ENCODE measurements at places on chromosomes 4 and X.

GRCh38 chr4:17284323-17285175, 227.3 kb downstream of the QDPR start:
- DNase-seq, result no peak

- no peak for DNase-seq
Measured at GRCh38 chr4:173138624-173139023, 30.0 kb upstream of the GALNT7 start.

DNA sequence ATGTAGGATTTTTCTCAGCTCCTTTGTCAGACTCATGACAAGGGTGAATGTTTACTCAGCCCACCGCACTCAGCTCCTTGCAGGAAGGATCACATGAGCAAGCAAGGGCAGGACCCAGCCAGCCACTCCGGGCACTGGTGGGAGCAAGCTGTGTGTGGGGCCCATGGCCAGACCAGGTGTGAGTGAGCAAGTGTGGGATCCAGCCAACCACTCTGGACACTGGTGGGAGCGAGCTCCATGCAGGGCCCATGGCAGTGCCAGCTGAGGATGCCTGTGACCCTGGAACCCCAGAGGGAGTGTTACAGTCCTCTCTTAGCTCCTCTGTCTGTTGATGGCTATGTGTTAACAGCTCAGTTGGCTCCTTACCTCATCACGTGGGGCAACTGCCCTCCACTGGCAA, 2750.6 kb downstream of the PCDH7 start:
- DNase-seq, result no peak

- DNase-seq, result no peak
Measured at GRCh38 chr4:114458728-114459127, 139.9 kb upstream of the UGT8 start.

DNA sequence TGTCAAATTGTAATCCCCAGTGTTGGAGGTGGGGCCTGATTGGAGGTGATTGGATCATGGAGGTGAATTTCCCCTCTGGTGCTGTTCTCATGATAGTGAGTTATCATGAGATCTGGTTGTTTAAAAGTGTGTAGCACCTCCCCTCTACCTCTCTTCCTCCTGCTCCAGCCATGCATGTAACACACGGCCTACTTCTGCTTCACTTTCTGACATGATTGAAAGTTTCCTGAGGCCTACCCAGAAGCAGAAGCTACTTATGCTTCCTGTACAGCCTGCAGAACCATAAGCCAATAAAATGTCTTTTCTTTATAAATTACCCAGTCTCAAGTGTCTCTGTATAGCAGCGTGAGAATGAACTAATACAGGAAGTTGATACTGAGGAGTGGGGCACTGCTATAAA, 61.7 kb upstream of the DDX60 start:
- no peak for DNase-seq

GRCh38 chrX:40778861-40779575, 43.7 kb upstream of the MED14 start:
- no peak for DNase-seq

- no peak for DNase-seq
Measured at GRCh38 chrX:15056044-15056443, 182.8 kb downstream of the MOSPD2 start.

GRCh38 chr4:40192114-40193015, 4.5 kb upstream of the RHOH start:
- no peak for DNase-seq

GRCh38 chr4:57075367-57075766, 34.8 kb downstream of the IGFBP7 start:
- no peak for DNase-seq

GRCh38 chr4:159171287-159171686, 68.4 kb downstream of the RAPGEF2 start:
- DNase-seq, result no peak

- DNase-seq, result no peak
Measured at GRCh38 chr4:4759232-4759631, 100.2 kb upstream of the MSX1 start.

DNA sequence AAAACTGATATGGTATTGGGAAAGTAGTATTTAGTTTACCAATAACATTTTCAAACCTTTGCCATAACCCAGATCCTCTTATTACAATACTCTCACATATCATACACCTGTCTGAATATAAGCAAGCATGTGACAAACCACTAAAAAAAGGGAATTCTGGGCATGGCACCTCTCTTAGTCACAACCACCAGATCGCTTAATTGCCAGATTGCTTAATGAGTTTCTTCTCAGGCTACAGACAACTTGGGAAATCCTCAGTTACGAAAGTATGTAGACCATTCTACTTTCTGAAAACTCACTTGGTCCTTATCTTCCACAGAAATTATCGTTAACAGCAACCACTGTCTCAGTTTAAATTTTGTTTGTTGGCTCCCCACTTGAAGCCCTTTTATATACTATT, 2.1 kb downstream of the NAF1 start:
- DNase-seq, result no peak

DNA sequence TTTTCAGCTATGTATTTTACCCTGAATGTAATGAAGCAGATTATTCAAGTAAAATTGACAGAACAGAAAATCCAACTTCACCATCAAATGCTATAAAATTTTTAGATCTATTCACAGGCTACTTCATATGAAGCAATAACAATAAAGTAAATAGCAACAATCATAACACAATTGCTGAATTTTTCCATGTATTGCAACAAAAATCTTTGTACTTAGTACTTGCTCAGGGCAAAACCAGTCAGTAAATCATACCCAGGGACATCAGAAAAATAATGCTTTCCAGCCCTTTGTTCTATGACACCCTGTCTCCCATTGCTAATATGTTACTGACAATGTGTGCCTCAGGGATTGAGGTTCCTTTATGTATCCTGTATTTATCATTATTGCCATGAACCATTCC, 15.5 kb downstream of the TNIP3 start:
- no peak for DNase-seq

DNA sequence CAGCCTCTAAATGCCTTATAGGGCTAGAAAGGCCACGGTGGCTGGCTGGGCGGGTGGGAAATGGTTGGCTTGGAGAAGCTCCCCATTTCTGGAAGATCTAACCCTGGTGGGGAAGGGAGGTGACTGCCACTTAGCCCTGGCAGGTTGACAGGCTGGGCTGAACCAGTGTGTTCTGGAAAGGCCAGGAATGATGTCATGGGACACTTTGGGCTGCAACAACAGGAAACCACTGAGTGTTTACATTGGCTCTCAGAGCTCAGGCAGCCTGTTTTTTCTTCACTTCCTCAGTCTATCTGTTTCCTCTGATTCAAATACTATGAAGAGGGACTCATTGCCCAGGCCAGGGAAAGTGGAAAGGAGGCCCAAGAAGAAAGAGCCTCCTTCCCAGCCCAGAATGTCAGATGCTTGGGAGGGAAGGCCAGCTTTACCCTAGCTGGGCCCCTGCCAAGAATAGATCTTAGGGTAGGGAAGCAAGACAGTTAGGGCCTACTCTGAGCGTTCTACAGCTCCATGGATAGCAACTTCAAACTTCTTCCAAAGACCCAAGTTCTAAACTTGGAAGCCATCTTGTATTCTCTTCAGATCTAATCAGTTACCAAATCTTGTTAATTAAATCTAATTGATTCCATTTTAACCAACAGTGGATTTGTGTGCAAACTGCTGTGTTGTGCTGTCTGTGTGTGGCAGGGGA, 65.8 kb upstream of the MSN start:
- no peak for DNase-seq

- DNase-seq, result no peak
Measured at GRCh38 chr4:6727943-6728250, 11.9 kb downstream of the BLOC1S4 start.

GRCh38 chr4:89744914-89745313, 92.0 kb downstream of the SNCA start:
- no peak for DNase-seq

DNA sequence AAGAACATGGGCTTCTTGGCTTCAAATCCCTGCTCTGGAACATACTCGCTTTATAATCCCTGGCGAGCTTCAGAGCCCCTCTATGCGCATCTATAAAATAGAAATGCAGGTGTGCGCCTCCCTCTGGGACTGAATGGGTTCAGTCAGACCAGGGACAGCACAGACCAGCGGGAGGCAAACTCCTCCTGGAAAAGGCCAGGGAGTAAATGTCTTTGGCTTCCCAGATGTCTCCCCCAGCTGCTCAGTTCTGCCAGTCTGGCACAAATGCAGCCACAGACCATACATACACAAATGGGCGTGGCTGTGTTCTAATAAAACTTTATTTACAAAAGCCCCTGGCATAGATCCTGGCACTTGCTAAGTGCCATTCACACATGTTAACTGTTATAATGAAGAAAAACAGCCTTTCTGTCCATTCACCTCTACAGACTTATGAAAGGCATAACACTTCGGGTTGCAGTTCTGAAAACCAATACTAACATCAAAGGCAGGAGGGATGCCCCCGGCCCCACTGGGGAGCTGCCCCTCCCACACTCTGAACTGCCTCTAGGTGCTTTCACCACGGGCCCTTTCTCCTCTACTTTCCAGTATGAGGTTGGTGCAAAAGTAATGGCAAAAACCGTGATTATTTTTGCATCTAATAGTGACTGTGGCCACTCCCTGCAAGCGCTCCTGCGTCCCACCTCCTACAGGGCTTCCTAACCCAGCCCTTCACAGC, 4.6 kb downstream of the JAKMIP1 start:
- no peak for DNase-seq

GRCh38 chr4:150896497-150896896, 118.6 kb downstream of the LRBA start:
- DNase-seq, result no peak

GRCh38 chrX:12304261-12304660, 166.0 kb downstream of the FRMPD4 start:
- DNase-seq, result no peak

DNA sequence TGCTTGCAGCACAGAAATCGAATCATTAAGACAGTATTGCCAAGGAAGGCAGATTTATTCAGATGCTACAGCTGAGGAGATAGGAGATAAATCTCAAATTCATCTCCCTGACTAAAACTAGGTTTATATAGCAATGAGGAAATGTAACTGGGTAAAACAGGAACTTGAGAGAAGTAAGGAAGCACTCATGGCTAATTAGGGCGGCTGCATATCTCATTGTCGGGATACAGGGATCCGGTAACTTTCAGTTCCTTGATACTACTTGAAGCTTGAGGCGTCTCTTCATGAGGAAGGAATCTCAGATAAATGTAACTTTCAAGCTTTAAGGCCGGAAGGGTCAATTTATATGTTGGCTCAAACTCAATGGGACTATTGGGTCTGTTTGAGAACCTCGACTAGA, 129.2 kb upstream of the WDR1 start:
- no peak for DNase-seq

GRCh38 chr4:187354740-187355139, 631.1 kb upstream of the FAT1 start:
- DNase-seq, result no peak

- no peak for DNase-seq
Measured at GRCh38 chr4:180542445-180543100, 1700.6 kb upstream of the TENM3 start.

- no peak for DNase-seq
Measured at GRCh38 chrX:37746218-37746941, 33.5 kb upstream of the CYBB start.

Data from activated gamma-delta T cell treated with anti-CD3 and anti-CD28 coated beads, Interleukin-2, amount 50 U/mL, for 16 hours (primary cell).